ENCODE measurements at places on chromosomes 1 and 21.

GRCh38 chr1:89060091-89060490, 4.9 kb downstream of the GBP1 start:
- no peak for DNase-seq

DNA sequence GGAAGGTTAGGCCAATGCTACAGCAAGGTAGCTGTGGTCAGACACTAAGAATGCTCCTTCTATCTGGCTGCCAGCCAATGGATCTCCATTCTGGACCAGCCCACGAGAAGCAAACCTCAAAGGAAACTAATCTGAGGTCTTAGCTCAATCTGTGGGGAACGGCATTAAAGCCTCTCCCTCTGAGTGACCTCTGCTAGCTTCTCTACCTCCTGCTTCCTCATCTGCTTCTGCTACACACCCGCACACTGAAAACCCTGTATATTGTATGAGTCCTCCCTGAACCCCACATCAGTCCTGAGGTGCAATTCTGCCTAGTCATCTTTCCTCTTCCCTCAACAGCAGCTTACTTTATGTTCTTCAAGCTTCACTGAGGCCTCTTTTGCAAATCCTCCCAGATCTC, 6.9 kb upstream of the GALE start:
- DNase-seq: no peak

DNA sequence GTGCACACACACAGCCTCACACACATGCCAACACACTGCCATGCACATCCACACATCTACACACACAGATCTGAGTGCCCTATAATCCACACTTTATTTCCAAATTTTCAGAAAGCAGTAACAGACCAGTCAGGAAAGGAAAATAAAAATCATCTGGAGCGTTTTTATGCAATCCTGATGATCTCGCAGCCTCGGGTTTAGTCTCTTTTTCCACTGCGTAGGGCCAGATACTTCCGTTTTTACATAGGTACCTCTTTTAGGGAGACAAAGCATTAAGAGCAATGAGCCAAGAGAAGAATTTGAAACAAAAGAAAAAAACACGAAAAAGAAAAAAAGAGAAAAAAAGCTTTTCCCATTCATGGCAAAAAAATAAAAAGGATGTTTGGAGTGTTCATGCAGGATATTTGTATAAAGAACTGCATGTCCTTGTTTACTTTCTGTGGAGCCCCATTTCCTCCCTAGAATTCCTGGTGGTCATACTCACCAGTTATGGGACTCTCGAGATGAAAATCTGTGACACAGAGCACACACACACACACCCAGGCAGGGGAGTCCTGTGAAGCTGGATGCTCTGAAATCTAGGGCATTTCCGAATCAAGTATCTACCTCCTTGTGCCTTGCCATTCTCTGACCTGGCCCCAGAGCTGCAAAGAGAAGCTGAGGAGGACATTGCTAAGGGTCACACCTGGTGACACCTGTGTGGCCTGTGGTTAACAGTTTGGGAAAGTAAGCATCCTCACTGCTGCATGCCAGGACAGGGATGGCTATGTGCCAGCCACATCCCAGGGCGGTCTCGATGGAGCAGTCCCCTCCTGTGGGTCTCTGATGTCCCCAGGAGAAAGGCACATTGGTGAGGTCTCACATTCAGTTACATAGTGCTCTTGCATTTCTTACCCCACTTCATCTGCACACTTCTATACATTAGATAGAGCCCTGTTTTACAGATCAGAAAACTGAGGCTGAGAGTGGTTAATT, 83.6 kb downstream of the RUNX1 start:
- DNase-seq: no peak

- no peak for DNase-seq
Observed at GRCh38 chr1:214416417-214416816, 135.0 kb downstream of the PTPN14 start.

GRCh38 chr1:186188004-186188539, 187.0 kb downstream of the TPR start:
- DNase-seq: no peak

Measured in stimulated activated CD8-positive, alpha-beta memory T cell treated with anti-CD3 and anti-CD28 coated beads, Interleukin-4, amount 100 ng/mL, for 1 hour (primary cell).